NCI-H1417 treated with DMSO at 0.1 percent for 48 hours (cell line): ENCODE measurements at places on chromosomes 12 and 14.

- no peak for DNase-seq
Measured at GRCh38 chr12:44570036-44570583, 306.0 kb downstream of the NELL2 start.

DNA sequence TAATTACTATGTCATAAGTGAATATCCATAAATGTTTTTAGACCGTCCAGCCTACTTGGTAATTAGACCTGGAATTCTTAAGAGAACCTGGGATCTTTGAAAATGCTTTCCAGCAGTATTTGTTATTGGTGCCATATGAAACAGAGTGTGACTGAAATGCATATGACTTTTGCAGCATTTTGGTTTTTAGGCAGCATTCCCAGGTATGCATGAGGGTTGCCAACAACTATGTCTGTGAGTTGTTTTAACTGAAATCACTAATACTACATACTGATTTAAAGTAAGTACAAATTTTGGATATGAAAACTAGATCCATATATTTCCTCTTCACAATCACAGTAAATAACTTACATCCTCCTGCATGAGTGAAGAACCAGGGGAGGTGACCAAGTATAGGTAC lies 437.7 kb upstream of the FAR2 start:
- DNase-seq, result no peak

- DNase-seq, result no peak
Measured at GRCh38 chr12:116544656-116545055, 14.5 kb upstream of the MAP1LC3B2 start.

DNA sequence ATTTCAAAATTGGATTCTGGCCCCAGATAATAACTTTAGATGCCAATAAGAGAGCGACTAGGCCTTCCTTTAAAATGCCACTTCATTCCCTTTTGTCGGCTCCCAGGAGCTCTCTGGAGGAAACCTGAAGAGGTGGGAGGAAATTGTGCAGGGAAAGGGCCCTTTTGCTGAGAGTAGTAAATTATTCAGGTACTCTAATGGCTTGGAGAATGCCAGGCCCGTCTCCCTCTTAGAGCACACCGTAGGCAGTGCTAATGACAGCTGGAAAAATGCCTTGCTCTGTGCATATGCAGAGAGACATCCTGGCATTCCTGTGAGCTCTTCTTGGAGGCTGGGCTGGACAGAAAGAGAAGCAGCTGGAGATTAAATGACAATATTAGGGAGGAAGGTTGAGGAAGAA lies 115.0 kb upstream of the RPH3A start:
- DNase-seq, result no peak

- DNase-seq, result no peak
Measured at GRCh38 chr14:92866181-92866752, 56.7 kb upstream of the CHGA start.

GRCh38 chr12:26471560-26471959 lies 276.2 kb downstream of the SSPN start:
- DNase-seq, result no peak

DNA sequence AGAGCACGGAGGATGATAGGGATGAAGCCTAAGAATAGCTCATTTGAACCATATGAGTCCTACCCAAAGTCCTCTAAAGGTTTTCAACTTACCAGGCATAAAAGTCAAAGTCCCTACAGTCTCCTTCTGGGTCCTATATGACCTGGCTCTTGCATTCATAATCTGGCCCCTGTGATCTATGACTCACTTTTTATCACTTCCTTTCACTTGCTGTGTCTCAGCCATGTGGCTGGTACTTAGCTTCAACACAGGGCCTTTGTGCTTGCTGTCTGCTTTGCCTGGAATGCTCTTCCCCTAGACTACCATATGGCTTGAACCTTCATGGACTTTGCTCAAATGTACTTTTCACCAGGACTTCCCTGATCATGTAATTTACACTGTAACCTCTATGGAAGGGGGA lies 137.6 kb upstream of the TMTC1 start:
- DNase-seq, result no peak

- DNase-seq, result no peak
Measured at GRCh38 chr14:24875203-24875838, 174.6 kb downstream of the STXBP6 start.

DNA sequence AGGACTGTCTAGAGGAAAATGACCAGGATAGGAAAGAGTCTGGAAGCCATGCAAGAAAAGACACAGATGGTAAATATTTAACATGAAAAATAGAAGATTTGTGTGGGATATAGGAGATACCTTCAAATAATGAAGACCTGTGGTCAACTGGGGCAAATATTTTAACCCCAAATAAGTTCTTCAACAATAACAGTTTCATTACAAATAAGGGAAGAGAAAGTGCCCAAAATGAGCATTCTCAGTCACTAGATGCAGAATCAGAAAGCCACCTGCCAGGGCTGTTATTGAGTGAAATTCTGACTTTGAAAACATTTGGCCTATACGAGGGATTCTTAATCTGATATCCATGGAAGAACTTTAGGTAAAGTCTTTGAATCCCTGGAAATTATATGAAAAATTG lies 231.2 kb upstream of the PLEKHG7 start:
- no peak for DNase-seq

- no peak for DNase-seq
Measured at GRCh38 chr12:75913502-75914351, 117.8 kb downstream of the PHLDA1 start.

GRCh38 chr14:76810953-76811400 lies 1.7 kb downstream of the ANGEL1 start:
- DNase-seq, result no peak

DNA sequence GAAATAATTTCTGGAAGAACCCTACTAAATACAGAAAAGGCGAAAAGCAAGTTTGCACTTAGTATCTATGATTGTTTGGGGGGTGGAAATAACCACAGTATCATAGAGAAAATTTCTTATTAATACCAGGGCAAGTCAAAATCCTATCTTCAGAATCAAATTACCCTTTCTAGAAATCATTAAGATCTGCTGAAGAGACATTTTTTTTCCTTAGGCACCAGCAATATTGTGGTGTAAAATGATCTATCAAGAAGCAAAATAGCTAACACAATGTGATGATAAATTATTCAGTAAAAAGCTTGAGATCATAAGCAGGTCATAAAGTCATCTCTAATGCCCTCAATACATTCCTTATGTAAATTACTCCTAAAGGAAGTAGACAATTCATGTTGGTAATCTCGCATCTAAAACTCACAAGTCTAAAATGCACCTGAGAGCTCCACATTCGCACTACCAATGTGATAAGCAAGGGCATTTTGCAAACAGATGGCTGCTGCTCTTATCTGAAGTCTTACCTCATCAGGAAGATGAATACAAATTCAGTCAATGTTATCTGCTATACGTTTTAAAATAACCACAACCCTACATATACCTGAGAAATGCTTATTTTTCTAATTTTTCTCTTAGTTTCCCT lies 14.6 kb downstream of the HEATR5A start:
- DNase-seq, result no peak

DNA sequence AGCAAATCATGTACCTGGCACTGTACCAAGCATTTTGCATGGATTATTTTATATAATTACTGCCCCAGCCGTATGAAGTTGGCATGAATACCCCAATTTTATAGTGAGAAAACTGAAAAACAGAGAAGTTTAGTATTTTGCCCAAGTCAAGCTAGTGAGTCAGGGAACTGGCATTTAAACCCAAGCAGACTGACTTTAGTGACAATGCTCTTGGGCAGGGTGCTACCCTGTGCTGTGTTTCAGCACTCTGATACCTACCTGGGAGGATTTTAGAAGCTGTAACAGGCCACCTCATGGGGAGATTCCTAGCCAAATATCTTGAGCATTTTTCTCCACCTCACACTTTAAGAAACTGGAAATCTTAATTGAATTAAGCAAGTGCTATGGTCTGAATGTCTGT lies 98.1 kb upstream of the MAX start:
- DNase-seq, result no peak

DNA sequence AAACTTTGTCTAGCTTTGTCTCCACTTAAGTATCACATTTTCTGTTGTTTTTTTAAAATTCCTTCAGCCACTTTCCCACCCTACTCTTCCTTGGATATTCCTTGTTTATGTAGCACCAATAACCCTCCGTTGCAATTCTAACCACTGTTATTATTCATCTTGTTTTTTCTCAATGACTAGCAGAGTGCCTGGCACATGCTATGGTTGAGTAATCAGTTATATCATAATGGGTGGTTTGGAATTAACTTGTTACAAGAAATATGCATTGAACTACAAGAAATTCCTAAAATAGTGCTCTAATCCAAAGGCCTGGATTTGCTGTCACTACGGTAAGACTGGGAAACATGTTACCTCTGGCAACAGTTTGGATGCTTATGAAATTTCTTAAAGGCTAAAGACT lies 756.6 kb downstream of the NOVA1 start:
- DNase-seq, result no peak

- DNase-seq, result no peak
Measured at GRCh38 chr12:96416033-96416799, 16.0 kb upstream of the CDK17 start.

DNA sequence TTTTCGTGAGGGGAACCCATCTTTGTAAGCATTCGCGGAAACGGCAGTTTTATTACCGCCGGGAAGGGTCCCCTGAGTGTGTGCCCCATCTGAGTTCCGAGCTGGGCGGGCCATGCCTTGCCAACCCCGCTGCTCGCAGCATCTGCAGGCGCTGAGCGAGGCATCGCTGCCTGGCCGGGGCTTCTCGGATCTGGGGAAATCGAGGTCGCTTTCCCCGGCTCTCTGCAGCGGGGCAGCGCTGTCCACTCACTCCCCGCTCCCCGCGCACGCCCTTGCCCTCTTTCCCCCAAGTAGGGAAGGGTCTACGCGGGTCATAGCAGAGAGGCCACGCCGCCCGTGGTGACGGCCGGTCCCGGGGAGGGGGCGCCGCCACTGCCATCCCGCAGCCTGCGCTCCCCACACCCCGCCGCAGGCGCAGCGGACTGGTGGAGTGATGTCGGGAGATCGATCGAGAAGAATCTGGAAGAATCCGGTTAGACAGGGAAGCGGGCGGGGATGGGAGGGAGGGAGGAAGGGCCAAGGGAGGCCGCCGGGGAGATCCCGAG lies 507 bp upstream of the FKBP4 start:
- no peak for DNase-seq

- DNase-seq, result no peak
Measured at GRCh38 chr12:112126000-112126438, 659 bp downstream of the TRAFD1 start.

DNA sequence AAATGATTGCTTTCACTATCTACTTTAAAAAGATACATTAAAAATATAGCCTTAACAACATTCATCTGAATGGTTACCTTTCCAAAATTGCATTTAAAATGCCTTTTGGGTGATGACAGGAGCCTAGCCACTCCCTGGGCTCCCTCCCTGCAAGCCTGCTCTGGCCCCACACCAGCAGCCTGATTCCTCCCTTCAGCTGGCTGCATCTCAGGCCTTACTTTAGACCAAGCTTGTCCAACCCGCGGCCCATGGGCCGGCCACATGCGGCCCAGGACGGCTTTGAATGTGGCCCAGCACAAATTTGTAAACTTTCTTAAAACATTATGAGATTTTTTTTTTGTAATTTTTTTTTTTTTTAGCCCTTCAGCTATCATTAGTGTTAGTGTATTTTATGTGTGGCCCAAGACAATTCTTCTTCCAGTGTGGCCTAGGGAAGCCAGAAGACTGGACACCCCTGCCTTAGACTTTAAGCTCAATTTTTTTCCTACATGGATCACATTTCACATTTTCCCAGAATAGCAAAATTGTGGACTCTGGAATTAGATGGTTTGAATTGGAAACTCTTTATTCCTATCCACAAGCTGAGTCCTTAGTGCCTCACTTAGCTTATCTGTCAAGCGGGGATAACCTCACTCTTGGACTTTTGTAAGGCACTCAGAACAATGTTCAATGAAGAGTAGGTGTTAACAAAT lies 124.4 kb downstream of the MYRFL start:
- DNase-seq, result no peak

DNA sequence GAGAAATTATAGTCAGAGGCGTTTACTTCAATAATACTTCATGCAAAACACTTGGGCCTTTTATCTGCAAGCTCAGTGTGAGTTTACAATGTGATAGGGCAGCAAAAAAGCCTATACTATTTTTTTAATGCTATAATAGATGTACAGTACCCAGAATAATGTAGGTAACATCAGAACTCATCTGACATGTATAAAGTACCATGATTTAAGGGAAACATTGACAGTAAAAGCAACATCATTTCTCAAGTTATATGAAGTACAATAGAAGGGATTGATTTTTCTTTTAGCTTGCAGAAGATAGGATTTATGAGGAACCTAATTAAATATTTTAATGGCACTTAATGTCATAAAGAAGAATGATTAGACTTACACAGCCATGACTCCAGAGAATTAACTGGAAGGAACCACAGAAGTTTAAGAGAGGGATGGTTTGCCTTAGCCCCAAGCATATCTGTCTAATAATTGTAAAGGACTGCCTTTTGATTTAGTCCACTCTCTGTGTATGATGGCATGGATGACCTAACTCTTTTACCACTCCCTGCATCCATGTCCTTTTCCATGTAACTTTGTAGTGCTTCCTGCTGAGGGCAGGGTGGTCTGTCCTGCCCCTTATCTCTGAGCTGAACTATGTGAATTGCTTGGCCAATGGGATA lies 55.9 kb upstream of the MIS18BP1 start:
- DNase-seq, result no peak

DNA sequence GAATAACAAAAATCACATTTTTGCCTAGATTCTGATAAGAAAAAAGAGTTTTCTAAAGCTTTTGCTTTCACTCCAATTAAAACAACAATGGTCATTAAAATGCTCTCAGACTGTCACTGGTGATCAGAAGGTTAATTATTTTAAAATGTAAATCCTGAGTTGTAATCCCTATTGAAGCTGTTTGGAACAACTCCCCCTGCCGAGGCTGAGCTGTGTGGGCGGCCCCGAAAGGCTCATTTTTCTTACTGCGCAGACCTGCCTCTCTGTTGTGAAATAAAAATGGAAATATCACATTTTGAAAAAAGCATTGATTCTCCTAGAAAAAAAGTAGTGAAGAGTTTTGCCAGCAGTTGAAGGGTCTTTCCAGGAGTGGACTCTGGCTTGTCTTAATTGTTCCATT lies 174.8 kb upstream of the CDKN3 start:
- no peak for DNase-seq

GRCh38 chr14:74634964-74635363 lies 22.9 kb upstream of the LTBP2 start:
- DNase-seq, result no peak

- DNase-seq, result no peak
Measured at GRCh38 chr14:47507861-47508260, 167.5 kb downstream of the MDGA2 start.

DNA sequence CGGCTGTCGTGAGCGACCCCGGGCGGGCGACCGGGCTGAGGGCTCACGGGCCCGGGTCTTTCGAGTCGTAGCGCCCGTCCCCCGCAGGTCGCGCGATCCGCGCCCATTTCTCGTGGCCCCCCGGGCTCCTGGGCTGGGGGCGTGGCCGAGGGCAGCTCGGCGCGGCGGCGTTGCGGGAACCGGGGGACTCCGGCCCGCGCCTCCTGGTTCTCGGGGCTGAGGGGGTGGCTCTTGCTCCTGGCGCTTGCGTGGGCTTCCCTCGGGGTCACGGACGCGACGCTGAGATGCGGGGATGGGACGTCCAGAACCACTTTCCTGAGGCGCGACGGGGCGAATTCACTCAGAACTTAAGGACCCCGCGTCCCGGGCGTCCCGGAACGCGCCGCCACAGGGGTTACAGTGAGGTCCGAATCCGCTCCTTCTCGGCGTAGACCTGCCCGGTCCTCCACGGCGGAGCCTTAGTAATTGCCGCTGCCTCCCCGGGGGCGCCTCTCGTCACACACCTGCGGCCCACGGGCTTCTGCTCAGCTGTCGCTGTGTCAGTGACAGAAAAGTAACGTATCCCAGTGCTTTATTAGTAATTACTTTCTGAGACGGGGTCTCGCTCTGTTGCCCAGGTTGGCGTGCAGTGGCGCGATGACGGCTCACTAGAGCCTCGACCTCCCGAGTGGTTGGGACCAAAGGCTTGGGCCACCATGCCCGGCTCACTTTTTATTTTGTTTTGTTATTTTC lies 606 bp downstream of the EP400 start:
- no peak for DNase-seq
